ENCODE measurements at places on chromosomes 1 and 21.
A peak's percentile ranks its signal among the peaks of the same experiment; 100 is the strongest.

DNA sequence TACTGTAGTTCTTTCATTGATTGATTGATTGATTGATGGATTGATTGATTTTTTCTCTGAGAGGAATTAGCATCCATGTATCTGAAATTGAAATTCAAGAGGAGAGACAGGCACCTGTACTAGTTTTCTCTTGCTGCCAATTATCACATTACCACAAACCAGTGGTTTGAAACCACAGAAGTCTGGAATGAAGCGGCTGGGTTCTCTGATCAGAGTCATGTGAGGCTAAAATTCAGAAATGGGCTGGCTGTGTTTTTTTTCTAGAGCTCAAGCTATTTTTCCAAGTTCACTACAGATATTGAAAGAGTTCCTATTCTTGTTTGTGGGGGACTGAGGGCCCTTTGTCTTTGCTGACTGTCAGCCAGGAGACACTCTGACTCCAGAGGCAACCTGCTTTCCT is 10.0 kb downstream of the NBPF3 start:
- DNase-seq = no peak

GRCh38 chr1:156154317-156154749 is 948 bp downstream of the SEMA4A start:
- DNase-seq = no peak

DNA sequence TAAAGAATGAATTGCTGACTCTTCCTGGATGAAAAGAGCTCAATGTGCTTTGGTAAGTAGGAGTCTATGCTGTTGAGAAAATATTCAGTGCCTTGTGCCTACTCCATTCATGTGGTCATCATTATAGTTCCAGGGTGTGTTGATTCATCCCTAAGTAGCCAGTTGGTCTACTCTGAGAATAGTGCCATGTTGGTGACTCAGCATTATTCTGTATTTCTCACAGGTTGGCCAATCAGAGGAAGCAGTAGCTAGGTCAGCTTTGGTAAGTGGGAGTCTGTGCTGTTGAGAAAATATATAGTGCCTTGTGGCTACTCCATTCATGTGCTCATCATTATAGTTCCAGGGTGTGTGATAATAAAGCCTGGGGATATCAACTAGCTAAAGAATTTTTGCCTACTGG is 397.3 kb downstream of the AGBL4 start:
- no peak for DNase-seq

DNA sequence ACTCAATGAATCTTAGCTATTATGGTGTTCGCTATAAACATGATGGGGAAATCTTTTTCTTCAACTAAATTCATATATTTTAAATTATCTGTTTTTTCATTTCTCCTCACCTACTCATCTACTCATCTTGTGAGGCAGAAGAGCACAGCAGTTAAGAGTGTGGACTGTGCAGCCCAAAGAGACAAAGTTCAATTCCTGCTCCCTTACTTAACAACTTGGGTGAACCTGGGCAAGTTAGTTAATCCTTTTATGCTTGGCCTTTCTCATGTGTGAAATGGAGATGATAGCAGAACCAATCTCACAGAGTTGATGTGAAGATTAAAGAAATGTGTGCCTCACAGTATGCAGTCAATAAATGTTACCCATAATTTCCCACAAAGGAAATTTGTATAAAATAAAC is 168.2 kb downstream of the GPATCH2 start:
- no peak for DNase-seq

DNA sequence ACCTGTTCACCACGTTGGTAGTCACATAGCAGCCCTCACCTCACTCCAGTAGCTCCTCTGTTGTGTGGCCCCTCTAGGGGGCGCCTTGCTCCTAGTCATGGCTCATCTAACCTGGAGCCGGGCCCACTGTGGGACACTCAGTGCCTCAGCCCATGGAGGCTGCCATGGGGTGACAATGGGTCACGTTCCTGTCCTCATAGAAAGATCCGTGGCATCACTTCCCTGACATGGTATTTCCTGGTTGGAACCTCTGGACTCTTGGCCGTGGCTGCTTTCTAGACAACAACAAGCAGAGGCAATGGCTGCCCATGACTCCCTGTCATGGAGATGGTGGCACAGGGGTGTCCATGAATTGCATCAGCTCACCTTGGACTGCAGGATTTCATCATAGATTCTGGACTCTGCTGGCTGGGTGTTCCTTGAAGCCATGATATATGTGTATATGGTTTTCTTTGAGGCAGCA is 27.5 kb upstream of the SLAMF6 start:
- DNase-seq = no peak

DNA sequence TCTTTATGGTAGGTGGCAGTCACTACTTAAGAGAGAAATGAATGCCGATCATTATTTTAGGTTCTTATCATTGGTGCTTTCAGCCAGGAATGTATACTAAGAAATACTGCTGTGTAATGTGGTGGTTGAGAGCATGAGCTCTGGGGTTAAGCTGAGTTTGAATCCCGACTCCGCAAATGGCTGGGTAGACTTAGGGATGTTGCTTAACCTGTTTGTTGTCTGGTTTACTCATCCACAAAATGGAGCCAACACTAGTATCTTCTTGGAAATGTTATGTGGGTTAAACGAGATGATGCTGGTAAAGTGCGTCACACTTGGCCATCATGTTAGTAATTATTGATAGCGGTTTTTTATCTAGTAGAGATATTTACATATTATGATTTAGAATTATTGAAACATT is 83.8 kb downstream of the WDR3 start:
- DNase-seq = no peak

DNA sequence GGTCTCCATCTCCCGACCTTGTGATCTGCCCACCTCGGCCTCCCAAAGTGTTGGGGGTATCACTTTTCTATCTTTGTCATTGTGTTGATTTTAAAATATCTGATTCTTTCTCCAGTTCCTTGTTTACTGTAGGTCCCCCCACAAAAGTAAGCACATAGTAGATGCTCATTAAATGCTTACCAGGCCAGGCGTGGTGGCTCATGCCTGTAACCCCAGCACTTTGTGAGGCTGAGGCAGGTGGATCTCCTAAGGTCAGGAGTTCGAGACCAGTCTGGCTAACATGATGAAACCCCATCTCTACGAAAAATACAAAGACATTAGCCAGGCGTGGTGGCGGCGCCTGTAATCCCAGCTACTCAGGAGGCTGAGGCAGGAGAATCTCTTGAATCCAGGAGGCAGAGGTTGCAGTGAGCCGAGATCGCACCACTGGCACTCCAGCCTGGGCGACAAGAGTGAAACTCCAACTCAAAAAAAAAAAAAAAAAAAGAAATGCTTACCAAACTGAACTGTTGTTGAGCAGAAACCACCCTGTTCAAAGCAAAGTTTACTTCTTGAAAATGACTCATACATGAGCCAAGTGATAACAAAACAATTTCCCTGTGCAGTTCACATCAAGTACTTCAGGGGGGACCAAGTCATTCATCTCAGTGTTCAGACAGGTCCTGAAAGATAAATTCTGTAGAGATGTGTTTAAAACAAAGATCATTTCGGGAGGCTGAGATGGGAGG is 24.3 kb upstream of the NID1 start:
- DNase-seq = peak; percentile 62

- no peak for DNase-seq
These were observed 116.3 kb downstream of the RHOU start for GRCh38 chr1:228851618-228852017.

DNA sequence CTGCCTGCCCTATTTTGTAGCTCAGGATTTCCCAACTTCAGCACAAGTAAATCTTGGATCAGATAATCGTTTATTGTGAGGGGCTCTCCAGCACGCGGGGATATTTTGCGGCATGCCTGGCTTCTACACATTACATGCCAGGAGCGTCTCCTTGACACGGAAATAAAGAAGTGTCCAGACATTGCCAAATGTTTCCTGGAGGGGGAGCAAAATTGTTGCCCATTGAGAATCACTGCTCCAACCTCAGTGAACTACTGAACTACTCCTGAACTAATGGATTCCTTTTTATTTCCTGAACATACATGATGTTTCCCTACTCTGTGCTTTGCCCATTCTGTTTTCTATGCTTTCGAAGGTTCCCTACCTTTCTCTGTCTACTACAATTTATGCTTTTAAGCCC is 1359.1 kb upstream of the ADGRL2 start:
- no peak for DNase-seq

- DNase-seq = no peak
These were observed 159.0 kb upstream of the IGSF21 start for GRCh38 chr1:17948594-17948993.

- DNase-seq = no peak
These were observed 546 bp downstream of the SKI start for GRCh38 chr1:2228694-2229036.

DNA sequence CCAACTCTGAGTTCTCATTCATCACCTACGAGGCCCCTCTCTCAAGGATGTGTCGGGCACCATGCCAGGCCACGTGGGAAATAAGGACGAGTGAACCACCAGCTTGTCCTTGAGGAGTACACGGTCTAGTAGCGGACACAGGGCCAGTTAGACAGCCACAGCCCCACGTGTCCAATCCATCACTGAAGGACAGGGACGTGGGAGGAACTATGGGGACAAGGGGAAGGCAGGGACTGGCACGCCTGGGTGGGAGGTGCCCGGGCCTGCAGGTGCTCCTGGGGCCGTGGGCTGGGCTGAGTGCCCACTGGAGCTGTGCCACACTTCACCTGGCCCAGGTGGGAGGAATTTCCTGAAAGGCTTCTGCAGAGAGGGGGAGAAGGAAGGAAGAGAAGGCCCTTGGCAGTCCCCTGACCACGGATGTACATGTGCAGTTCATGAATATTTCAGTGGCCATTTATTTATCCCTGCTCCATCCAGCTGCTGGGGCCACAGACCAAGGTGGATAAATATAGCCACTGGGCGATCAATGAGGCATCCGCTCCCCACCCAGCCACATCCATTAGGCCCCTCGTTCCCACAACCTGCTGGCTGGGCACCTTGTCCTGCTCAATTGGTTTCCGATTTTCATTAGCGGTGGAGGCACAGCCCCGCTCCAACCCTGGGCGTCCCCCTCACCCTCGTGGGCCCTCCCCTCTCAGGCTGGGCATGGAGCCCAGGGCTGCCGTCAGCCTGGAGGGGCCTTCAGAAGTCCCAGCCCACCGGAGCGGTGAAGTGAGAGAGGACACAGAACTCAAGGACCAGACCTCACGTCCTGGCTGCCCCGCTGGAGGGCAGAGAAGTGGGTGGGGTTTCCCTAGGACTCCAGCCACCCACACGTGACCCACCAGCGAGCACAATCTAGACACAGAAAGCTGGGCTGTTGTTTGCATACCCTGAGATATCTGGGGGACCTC is 59.5 kb downstream of the CASZ1 start:
- DNase-seq = no peak

GRCh38 chr1:28110555-28110954 is 22.1 kb upstream of the EYA3 start:
- peak; percentile 34 for DNase-seq

- DNase-seq = no peak
These were observed 1.3 kb upstream of the TMEM54 start for GRCh38 chr1:32902535-32902920.

GRCh38 chr1:118990513-118991152 is 2.5 kb upstream of the TBX15 start:
- no peak for DNase-seq

DNA sequence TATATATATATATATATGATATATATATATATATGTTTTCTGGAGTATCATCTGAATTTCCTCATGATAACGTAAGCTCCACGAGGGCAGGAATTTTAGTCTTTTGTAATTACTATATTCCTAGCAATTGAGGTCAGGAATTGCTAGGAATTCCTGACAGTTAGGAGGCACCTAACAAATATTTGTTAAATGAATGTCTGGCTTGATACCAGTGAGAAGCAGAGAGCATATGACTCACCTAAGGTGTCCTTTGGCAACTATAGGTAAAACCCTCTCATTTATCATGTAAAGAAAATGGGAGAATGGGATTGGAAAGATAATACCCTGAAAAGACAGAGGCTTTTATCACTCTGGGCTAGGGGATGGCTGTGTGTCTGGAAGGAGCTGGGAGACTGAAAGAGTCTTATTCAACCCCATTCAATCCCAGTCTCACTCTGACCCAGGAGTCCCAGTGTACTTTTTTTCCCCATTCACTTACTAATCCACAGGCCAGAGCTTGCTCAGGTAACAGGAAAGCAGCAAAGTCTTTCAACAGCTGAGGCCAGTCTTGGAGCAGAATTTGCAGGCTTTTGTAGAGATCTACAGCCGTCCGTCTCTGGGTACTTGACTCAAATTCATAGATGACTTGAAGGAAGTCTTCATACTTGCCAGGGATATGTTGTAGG is 71.2 kb downstream of the DAP3 start:
- no peak for DNase-seq

DNA sequence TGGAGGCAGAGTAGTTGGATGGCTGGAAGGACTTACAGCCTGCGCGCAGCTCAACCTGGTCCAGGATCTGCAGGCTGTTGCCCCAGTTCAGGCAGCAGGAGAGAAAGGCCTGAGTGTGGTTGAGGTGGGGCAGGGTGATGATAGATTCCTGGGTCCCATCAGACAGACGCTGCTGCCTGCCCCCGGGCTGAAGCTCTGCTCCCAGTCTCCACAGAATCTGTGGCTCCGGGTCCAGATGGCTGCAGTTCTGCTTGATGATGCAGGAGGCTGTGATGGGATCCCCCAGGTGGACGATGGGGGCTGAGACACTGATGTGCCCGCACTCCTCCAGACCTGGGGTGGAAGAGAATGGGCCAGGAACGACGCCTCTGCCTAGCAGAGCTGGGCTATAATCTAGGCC is 7.4 kb downstream of the CSF3R start:
- no peak for DNase-seq

- DNase-seq = no peak
These were observed 915.9 kb downstream of the PLA2G4A start for GRCh38 chr1:187744665-187745064.

DNA sequence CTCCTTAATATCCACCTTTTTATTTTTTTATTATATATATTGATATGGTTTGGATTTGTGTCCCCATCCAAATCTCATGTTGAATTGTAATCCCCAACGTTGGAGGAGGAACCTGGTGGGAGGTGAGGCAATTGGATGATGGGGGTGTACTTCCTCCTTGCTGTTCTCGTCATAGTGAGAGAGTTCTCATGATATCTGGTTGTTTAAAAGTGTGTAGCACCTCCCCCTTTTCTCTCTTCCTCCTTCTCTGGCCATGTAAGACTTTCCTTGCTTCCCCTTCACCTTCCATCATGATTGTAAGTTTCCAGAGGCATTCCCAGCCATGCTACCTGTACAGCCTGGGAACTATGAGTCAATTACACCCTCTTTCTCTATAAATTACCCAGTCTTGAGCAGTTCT is 22.7 kb upstream of the CCSAP start:
- DNase-seq = no peak

Data from brain microvascular endothelial cell (primary cell).